ENCODE measurements at places on chromosomes 12 and 14.

DNA sequence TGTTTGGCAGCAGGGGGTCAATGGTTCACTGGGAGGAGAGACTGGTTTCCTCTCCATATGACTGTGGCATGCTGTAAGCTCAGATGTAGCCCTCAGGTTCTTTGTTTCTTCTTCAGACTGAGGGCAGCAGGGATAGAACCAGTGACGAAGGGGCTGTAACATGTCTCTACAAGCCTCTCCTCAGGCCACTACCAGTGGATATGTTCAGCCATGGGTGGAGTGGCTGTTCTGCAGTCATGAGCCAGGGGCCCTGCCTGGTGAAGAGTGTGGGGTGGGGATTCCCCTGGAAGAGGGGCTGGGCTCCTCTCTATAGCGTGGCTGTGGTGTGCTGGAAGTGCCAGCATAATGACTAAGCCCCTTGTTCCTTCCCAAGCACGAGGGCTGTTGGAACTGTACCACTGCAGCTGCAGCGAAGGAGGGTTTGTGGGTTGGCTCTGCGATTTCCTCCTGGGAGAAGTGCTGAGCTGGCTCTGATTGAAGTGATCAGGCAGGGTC is 55.8 kb downstream of the CMAS start:
- peak; percentile 49 for DNase-seq

DNA sequence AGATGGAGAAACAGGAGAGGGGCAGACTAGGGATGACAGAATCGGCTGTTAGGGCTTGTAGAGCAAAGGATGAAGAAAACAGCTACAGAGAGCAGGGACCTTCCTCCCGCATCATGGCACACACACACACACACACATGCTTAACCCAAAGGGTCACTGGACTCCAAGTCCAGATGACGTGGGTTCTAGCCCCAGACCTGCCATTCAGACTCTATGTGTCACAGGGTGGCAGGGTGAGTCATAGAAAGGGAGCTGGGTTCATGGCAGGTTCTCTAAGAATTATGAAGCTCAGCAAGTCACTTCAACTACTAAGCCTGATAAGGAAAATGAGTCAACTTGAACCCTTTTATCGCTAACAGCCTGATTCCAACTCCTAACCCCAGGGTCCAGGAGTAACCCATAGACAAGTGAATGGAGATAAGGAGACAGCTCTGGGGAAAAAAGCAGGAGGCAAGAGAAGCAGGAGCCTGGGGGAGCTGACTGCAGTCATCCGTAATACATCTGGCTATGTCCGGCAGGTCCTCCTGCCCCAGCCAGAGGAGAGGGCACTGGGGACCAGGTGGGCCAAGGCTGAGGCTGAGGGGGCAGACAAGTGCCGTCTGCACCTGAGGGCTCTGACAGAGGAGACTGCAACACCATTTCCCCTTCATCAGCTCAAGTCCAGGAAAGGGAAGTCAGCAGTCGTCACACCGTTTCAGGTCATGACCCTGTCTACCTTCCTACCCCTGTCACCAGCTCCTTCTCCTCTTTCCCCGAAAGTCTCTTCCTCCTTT is 3.6 kb upstream of the TNFRSF1A start:
- no peak for DNase-seq

DNA sequence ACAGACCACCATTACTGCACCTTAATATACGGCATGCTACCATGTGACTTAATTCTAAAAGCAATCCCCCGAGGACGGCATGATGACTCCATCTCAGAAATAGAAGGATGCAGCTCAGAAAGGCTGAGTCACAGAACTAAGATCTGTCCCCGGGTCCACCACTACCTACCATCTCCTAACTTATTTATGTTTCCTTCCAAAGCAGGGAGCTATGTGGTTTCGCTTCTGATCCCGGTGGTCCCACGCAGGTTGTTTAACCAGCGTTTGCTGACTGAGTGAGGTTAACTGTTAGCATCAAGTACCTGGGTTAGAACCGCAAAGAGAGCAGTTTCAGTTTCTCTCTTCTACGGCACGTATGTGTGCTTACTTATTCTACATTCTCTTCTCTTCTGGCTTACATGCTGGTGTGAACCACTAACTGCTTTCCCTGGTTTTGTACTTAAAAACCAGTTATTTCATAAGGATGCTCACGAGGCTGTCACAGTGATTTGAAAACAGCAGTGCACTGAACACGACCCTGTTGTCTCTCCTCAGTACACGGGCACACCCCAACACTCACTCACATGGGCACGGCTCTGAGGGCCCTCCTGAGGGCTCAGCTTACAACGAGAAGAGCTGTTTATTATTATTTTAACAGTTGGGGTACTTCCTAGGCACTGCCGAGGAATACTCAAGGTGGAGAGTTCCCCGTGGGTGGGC is 66.7 kb downstream of the CCDC88C start:
- DNase-seq = no peak

- no peak for DNase-seq
Observed at GRCh38 chr14:35140718-35141581, 18.6 kb downstream of the PRORP start.

DNA sequence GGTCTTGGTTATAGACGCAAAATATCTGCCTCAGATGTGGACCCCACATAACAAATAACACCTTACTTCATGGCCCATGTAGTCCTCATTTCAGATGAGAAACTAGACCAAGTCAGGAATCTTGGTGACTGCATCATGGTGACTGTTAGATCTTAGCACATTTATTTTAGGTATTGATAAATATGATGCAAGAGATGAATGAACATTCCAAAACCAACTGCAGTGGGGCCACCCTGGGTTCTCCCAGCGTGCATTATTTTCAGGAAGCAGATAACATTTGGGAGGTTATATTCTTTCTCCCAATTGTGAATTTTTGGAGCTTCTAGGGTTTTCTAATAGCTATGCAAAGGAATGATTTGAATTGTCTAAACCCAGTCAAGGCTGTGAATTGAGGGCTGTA is 55.2 kb upstream of the PTGR2 start:
- DNase-seq = no peak

DNA sequence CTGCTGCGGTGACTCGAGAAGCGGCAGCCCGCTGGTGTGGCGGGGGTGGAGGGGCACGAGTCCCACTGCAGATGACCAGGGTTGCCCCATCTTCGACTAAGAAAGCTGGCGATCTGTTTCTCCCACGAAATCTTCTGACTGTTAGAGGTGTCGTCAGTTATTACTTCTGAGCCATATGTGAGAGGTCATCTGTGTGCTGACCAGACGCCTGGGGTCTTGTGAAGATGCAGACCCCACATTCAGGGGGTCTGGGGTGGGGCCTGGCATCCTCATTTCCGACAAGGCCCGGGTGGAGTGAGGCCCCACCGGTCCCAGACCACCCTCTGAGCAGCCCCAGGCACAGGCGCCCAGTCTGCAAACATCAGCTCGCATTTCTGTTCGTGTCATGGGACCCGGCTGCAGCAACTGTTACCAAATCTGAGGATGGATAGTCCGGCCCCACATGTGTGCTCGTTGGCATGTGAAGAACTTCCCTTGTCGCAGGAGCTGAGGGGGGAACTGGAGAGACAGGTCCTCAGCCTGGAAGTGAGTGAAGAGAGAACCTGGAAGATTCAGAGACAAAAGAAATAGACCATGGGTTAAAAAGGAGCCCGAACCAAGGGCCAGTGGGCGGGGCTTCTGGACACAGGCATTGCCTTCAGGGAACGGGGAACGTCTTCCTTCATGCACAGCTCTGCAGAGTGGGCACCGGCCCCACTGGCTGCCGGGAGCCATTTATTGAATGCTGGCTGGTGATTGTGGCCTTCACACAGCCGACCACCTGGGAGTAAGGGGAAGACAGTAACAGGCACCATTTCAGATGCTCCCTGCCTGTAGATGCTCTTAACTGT is 135.2 kb downstream of the ADGRD1 start:
- DNase-seq = no peak

GRCh38 chr12:116549993-116550392 is 9.2 kb upstream of the MAP1LC3B2 start:
- DNase-seq = no peak

DNA sequence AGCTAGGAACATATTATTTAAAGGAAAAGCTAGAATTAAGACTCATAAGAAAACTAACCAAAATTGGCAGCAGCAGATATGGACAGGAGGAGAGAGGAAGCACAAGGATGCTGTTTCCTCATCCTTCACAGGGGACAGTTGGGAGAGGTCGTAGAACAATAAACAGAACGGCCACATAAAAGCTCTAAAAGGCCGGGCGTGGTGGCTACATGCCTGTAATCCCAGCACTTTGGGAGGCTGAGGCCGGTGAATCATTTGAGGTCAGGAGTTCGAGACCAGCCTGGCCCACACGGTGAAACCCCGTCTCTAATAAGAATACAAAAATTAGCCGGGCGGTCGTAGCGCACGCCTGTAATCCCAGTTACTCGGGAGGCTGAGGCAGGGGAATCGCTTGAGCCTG is 10.5 kb downstream of the TCL1B start:
- no peak for DNase-seq

DNA sequence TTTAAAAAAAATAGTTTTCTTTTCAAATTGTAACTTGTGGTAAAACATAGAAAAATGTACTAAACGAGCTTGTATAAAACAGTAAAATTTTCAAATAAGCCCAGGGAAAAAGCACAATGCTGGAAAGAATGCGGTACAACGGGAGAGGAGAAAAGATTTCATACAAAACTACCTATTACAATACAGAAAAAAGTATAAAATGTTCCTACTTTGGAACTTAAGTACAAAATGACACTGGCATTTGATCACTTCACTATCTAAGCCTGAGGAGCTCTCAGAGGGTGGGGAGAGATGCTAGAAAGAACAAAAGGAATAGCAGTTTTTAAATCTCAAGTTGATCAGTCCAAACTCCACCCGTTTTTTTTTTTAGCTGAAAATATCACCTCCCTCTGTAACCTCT is 39.5 kb upstream of the COL2A1 start:
- DNase-seq = no peak

GRCh38 chr12:13380297-13380696 is 183.8 kb downstream of the EMP1 start:
- no peak for DNase-seq

DNA sequence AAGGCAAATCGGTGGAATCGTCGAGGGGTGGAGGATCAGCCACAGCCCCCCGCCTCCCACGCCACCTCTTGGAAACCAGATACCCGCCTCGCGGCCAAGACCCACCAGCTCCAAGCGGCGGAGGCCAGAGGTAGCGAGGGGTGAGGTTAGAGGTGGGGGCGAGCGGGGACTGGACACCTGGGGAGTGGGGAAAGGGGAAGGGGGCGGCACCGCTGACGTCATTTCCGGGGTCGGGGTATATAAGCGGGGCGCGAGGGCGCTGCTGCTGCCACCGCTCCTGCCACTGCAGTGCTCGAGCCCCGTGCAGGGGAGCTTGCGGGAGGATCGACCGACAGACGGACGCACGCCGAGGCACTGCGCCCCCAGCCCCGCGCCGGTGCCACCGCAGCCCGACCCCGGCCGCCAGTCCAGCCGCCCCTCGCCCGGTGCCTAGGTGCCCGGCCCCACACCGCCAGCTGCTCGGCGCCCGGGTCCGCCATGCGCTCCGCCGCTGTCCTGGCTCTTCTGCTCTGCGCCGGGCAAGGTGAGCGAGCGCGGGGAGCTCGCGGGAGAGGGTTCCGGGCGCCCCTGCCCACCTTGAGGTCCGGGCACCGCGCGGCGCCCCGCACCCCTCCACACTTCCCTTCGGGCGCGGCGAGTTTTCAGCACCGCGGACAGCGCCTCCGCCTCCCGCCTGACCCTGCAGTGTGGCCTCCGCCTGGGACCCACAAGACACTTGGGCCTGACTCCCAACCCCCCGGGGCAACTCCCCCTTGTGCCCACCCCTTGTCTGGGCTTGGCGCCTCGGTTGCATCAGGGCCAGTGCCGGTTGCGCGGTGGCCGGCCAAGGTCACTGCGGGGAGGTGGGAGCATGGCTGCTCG is at the start of gene CHGA:
CHGA (plus strand) TSS at position 268 of the 861 bp plus-strand sequence; CDS start at position 478, 210 bp downstream.
- no peak for DNase-seq

GRCh38 chr12:31005944-31006361 is 67.7 kb upstream of the DDX11 start:
- DNase-seq = no peak

DNA sequence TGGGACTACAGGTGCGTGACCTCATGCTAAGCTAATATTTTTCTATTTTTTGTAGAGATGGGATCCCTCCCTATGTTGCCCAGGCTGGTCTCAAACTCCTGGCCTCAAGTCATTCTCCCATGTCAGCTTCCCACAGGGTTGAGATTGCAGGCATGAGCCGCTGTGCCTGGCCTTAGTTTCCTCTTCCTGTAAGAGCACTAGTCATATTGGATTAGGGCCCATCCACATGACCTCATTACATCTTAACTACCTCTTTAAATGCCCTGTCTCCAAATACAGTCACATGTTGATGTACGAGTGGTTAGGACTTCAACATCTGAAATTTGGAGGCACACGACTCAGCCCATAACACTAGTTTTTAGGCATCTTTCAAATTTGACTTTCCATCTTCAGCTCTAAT is 72.2 kb upstream of the RASSF3 start:
- no peak for DNase-seq

DNA sequence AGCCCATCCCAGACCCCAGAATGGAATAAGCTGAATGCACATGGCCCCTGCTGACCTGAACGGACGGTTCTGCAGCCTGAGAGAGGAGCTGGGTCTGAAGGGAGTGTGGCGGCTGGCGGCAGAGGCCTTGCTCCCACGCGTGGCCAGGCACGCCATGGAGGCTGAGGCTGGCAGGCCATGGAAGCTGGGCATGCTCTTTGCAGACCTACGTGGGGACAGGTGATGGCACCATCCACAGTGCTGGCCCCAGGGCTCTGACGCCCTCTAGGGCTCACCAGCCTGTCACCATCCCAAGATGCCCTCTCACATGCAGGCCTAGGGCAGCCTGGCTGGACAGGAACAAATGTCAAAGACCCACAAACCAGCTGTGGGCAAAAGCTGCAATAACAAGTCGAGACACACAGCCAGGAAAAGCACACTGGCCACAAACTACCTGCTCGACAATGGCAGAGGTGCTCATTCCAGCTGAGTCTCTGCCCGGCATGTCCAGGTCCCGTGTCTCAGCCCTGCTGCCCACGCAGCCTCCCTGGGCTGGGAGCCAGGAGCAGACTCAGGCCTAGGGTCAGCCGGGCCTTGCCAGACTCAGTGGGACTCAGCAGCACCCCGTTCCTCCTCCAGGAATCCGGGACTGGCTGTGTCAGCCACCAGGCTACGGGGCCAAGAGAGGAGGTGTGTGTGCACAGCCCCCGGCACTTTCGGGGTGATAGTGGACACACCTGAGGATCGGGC is 19.7 kb downstream of the BTBD6 start:
- DNase-seq = no peak

DNA sequence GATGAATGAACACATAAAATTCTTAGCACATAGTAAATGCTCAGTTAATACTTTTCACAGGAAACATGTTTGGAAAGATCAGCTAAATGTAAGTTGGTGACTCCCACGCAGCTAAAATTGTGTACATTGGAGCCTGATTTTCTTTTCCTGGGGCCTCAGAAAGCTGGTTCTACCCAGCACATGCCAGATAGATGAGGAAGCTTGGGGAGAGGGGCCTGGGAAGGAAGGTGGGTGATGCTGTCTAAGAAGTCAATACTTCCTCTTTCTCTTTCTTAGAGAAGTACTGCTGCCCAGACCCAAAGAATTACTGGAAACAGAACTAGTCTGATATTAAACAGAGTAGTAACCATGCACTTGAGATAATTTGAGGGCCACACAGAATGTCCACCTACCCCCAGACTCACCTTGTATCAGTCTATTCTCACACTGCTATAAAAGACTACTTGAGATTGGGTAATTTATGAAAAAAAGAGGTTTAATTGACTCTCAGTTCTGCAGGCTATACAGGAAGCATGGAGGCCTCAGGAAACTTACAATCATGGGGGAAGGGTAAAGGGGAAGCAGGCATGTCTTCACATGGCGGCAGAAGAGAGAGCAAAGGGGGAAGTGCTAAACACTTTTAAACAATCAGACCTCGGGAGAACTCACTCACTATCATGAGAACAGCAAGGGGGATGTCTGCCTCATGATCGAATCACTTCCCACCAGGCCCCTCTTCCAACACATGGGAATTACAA is 123.3 kb upstream of the MED13L start:
- no peak for DNase-seq
